ENCODE measurements at places on chromosomes 12 and 14. TPM values are rescaled to one million over a fixed set of nuclear protein-coding genes. Genes with fewer than 3 reads are reported as not detected.

DNA sequence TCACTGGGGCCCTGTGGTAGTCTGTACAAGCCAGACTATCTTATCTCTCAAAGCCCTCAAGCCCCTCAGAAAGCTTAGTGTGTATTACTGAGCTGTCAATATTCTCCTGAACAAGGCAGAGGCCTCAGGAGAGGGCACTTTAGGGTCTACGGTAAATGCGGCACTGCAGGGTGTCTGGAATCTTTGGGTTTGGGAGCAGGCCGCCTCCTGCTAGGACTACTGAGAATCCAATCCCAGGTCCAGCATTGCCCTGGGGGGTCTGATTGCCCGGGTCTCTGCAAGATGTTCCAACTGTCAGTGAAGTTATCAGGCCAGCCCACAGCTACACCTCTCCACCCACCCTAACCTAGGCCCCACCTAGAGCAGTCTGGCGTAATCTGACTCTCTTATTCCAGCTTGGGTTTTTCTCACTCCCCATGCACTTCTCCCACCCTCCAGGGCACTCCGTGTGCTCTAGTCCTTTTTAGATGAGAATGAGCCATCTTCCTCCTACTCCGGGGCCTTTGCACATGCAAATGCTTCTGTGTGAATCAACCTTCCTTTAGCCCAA is 4.3 kb upstream of the ZFP36L1 start:
- no peak for DNase-seq

Gene SOAT2
- total RNA-seq = not detected

DNA sequence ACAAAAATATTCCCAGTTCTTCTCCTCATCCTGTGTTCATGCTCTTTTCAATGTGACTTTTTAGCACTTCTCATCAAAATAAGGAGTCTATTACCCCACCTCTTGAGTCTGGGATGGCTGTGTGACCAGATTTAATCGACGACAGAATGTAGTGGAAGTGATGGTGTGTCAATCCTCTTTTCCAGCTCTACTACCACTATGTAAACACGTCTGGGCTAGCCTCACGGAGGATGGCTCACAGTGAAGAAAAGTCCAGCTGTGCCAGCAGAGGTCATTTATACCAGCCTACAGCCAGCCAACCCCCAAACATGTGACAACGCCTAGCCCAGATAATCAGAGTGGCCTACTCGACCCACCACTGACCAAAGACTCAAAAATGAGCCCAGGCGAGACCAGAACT is 37.3 kb upstream of the FGF6 start:
- no peak for DNase-seq

DNA sequence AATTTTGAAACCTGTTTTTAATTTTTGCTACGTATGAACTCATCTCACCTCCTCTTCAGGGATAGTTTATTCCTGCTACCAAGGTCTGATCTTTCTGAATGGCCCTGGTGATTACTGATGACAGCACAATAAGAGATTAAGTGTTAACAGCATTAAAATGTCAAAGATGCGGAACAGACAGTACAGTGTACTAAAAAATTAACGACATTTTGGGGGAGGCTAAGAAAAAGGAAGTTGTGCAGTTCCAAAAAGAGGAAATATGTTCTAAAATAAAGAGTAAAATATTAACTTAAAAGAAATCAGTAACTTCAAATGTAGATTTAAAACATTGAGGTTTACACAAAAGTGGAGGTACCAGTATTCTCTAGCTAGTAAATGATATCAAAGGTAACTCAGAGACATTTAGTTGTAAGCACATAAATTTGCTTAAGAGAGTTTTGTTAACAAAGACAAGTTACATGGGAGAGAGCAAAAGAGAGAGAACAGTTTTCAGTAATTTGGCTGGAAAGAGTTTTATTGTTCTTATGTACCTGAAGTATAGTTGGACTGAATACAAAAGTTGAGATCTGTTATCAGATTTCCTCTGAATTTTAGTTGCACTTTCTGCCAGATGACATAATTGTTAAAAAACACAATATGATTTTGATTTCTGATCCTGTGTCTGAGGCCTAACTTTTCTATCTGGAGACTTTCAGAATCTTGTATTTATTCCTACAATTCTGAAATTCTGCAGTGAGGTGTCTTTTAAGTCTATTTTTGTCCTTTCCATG is 4.2 kb upstream of the CLECL1 start:
- no peak for DNase-seq
